Head of caudate nucleus (tissue), 42 donors: ENCODE measurements at places on chromosomes 6 and 20.

DNA sequence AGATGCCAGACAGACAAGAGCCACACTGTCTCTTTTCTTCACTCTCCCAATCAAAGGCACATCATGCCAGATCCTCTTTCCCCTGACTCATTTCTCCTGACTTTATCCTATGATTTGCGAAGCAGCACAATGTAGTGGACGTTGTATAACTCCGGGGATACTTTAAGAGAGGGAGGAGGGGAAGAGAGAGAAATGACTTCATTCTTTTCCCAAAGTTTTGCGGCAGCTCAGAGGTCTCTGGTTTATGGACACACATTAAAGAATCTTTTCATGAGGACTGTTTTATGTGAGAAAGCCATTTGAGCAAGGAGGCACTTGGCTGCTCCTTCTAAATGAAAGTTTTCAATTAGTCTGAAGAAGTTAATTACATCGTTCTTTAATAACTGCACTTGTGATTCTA lies 75.1 kb upstream of the MC3R start:
- no peak for DNase-seq

- no peak for DNase-seq
Observed at GRCh38 chr6:4848382-4849068, 72.3 kb downstream of the CDYL start.

DNA sequence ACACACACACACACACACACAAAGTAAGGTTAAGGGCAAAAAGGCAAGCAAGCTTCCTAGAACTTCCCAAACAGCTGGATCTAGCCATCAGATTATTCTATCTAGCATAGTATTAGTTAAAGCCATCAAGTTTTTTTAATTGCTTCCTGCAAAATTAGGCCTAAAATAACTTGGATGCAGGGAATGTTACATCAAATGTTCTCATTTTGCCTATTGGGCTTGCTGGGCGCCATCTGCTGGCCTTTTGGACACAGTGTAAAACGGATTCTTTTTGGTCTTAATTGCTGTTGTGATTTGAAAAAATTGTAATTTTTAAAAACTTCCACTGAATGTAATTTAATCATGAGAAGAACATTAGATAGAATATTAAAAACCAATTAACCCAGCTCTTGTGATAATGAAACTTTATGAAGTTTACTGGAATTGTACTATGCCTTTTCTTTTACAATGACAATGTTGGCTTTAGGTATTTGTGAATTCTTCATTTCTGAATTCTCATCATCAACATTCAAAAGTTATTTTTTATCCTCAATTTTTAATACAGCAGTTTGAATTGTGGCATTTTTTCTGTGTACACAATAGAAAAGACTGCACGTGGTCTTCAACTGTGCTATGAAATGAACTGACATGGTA lies 6.8 kb downstream of the MKKS start:
- DNase-seq: peak; percentile 67

DNA sequence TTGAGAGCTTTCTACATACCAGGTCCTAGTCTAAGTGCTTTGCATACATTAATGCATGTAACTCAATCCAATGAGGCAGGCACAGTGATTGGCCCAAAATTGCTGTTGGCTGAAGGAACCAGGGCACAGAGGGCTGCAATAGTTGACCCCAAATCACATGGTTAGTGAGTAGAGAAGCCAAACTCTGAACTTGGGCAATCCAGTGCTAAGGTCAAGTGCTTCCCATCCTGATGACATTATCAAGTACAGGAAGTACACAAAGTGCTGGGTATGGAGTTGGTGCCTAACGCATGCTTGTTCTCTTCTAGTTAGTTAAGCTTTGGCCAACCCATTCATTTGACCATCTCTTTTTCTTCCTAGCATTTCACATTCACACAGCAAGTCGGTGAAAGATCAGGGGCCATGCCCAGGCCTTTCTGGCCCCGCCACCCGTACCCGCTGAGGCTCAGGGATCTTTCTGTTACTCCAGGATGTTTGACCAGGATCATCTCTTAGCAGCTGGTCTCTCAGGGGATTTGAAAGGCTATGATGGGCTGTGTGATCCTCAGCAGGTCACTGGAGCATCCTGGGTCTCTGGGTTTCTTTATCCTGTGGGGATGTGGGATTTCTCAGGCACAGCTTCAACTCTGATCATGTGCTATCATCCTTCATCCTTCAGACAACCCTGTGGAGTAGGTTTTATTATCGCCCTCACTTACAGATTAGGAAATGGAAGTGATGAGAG lies 7.0 kb downstream of the KCNB1 start:
- DNase-seq: no peak
